ENCODE measurements at places on chromosomes 7 and 10.

GRCh38 chr10:79220307-79220706, 127.0 kb upstream of the PPIF start:
- DNase-seq: no peak

GRCh38 chr10:98295401-98295811, 27.4 kb upstream of the LOXL4 start:
- DNase-seq: no peak

DNA sequence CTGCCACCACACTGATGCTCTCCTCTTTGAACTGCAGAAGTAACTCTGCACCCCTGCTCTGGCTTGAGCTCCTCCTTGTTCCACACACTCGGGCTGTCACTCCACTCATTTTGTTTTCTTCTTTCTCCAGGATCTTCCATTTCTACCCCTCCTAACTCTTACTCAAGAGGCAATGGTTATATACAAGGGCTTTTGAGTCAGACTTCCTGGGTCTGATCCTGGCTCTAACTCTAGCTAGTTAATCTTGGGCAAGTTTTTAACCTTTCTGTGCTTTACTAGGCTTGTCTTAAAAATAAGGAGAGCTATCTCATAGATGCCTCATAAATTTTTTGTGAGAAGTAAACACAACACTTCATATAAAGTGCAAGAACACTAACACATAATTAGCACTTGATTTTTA, 45.3 kb upstream of the GNAI1 start:
- DNase-seq: no peak

GRCh38 chr10:68727146-68727545, 6.1 kb downstream of the CCAR1 start:
- no peak for DNase-seq

- no peak for DNase-seq
Measured at GRCh38 chr7:41869596-41869995, 166.7 kb upstream of the INHBA start.

GRCh38 chr7:56218510-56218909, 102.3 kb upstream of the NUPR2 start:
- DNase-seq: no peak

Measured in stimulated activated CD8-positive, alpha-beta memory T cell treated with anti-CD3 and anti-CD28 coated beads, Interleukin-7, amount 100 ng/mL, for 48 hours (primary cell).